ENCODE measurements at places on chromosomes 12 and 14. TPM values are rescaled to one million over a fixed set of nuclear protein-coding genes. Genes with fewer than 3 reads are reported as not detected.

DNA sequence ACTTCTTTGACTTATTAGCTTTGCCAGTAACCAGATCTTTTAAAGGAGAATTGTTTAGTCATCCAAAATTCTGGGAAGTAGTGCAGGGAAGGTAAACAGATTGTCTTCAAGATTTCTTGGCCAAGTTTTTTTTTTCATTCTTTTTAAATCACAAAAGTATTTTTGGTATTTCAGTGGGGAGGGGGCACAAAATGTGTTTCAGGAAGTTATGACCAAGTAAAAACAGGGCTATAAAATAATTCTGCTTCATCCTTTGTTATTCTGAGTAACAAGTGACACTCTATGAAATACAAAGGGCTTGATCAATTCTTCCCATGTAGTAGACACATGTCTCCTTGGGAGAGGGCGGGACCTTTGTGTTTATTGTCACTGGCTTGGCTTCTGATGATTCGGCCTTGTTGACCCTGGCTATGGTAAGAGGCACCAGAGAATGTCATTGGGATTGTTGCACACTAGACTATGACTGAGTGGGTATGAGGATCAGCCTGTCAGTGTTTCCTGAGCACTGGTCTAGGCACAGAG is 55.4 kb downstream of the SUSD6 start:
- no peak for DNase-seq

DNA sequence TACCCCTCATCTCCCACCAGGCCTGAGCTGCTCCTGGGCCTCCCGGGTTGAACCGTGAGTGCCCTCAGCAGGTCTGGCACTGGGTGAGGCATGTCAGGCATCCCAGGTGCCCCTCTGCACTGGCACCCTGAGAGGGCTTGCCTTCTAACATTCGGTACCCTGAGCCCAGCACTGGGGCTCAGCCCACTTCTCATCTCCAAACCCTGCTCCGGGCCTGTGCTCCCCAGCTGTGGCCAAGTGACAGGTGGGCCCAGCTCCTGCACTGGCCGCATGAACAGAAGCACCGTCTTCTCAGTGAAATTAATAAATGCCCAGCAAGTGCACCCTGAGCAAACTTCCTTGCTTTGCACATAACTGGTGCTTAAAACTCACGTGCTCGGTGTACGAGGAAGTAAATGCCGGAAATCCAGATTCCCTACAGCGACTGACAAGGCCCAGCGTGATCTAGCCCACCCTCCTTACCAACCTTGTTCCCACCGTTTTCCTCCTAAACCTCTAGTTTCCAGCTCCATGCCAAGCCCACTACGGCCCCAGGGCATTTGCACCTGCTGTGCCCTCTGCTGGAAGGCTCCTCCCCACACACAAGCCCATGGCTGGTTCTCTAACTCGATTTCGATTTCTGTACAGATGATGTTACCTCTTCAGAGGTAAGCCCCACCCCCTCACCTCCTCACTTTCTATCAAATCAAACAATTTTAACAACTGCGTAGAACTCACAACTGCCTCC is 115.2 kb upstream of the NCOR2 start:
- DNase-seq = no peak

DNA sequence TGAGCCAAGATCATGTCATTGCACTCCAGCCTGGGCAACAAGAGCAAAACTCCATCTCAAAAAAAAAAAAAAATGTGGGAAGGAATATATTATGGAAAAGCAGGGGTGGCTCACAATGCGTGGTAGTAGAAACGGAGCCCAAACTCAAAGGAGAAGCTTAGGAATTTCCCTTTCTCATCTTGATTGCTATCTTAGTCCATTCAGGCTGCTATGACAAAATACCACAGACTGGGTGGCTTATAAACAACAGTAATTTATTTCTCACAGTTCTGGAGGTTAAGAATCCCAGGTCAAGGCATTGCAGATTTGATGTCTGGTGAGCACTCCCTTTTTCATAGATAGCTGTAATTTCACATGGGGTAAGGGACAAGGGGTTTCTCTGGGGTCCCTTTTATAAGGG is 153.8 kb upstream of the KRR1 start:
- DNase-seq = no peak

DNA sequence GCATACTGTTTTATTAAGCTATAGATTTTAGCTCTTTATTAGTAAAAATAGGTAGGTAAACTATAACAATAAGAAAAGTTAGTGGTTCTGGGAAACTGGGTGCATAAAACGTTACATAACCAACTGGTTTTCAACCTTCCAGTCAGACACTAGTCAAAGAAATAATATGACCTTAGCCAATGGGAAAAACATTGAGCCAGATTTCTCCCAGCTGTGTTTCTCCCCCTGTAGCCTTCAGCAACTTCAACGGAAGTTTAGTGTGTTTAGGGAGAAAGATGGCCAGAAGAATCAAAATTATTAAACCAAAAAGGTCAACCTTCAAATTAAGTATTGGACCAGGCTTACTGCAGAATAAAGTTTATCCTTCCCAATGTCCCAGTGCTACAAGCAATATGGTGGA is 283.5 kb upstream of the DIO2 start:
- no peak for DNase-seq

DNA sequence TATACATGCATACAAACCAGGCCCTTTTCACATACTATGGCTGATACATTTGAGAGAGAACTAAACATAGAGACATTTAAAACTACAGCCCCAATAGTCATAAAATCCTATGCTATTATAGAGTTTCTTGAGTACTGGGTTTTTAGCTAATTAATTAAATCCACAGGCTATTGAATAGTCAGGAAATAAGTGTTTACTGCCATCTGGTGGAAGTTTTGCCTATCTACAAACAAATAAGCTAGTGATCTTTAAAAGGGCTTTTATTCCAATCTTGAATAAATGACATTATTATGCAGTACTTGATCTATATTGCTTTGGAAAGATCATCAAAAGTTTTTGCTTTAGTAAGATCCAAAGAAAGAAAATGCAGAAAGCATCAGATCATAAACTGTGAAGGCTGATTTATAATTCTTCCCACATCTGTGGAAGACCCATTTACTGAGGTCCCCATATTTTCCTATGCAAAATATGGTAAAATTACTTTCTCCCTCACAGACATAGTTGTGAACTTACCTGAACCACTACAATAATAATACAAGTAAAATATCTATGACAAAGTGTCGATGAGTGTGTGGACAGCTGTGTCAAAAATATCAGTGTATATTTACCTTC is 131.3 kb downstream of the ITPR2 start:
- no peak for DNase-seq

GRCh38 chr12:22796941-22797630 is 172.1 kb downstream of the ETNK1 start:
- no peak for DNase-seq

Gene PROX2
- total RNA-seq = 0.05 TPM

Gene SYCP3
- 0.50 TPM for total RNA-seq

- no peak for DNase-seq
Measured at GRCh38 chr12:9248435-9248834, 40.2 kb upstream of the PZP start.

GRCh38 chr14:75395862-75396261 is 32.0 kb upstream of the JDP2 start:
- no peak for DNase-seq

Gene LPAR5
- 4.1 TPM for total RNA-seq

Gene COCH
- 1.9 TPM for total RNA-seq

GRCh38 chr14:23929822-23930294 is 23.7 kb upstream of the DHRS4 start:
- DNase-seq = peak; percentile 63

Gene KSR2
- 0.05 TPM for total RNA-seq

GRCh38 chr14:98946940-98947339 is 325.1 kb downstream of the BCL11B start:
- DNase-seq = no peak

DNA sequence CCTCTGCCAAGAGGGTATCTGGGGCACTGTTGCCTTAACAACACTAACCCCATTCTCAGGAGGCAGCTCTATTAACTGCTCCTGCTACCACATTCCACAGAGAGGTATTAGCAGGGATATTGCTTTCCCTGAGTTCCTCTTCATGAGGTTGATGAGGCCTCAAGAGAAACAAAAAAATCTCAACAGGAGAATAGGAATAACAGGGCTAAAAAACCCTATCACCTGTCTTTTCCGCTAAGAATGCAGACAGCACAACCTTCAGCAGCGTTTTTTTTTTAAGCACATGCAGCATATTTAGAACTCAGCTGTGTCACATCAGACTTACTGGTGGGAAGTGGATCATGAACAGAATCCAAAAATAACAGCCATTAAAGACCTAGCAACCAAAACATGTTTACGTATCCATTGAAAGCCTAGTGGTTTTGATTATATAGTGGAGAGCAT is 29.2 kb downstream of the ATF7 start:
- DNase-seq = no peak

Gene TBX3
- total RNA-seq = not detected

GRCh38 chr14:27727251-27727770 is 1039.3 kb upstream of the FOXG1 start:
- DNase-seq = no peak

Gene LRIG3
- total RNA-seq = 0.21 TPM

DNA sequence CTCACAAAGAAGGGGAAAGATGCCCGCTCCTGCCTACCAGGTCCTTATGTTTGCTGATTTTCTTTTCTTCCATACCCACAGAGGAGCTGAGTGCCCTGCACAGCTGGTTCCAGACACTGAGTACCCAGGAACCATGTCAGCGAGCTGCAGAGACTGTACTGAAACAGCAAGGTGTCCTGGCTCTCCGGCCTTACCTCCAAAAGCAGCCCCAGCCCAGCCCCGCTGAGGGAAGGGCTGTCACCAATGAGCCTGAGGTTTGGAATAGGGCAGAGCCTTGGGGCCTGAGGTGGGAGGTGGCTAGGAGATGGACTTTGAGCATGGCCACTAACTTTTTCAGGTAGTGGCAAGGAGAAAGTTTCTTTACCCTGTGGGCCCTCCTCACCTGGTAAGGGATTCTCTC is 2.3 kb downstream of the MARS1 start:
- no peak for DNase-seq

Gene VSX2
- total RNA-seq = not detected

- DNase-seq = no peak
Measured at GRCh38 chr14:29893989-29894388, 33.7 kb downstream of the PRKD1 start.

- no peak for DNase-seq
Measured at GRCh38 chr12:69623970-69624369, 13.3 kb upstream of the LRRC10 start.

Gene TMTC1
- 1.4 TPM for total RNA-seq

DNA sequence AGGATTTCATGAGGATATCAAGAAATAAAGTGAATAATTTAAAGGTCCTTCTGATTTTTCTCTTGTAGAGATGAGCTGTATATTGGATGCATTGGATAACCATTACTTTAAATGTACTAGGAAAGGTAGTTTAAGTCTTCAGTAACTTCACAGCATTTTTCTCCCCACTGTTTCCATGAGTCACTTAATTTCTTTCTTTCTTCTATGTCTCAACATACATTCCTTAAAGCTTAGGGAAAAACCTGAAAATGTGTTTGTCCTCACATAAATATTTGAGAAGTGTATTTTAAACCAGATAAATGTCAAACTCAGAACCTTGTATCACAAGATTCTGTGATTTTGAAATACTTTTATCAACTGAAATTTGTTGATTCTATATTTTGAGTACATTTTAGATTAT is 1970.2 kb upstream of the FLRT2 start:
- no peak for DNase-seq

Gene PIWIL1
- not detected for total RNA-seq

DNA sequence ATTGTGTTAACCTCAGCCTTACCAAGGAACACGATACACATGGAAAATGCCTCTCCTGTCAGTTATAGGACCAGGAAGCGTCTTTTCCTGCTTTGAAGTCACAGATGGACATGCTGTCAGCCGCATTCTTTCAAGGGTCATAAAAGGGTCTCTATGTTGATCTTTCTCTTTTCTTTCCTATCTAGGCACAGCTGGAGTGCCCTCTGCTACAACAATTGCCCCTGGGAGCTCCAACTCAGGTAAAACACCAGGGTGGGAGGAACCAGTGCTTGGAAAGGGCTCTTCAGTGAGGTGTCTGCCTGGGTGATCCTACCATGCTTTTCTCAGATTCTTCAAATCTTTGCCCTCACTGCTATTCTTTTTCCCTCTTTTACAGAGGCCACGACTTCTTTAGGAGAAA is 157.4 kb upstream of the CNTN1 start:
- no peak for DNase-seq

GRCh38 chr14:88983755-88984154 is 159.3 kb downstream of the TTC8 start:
- DNase-seq = no peak

Gene PZP
- total RNA-seq = not detected

- peak; percentile 46 for DNase-seq
Measured at GRCh38 chr12:2052826-2053678, at the start of gene CACNA1C. CACNA1C (plus strand) TSS chr12:2052987; CDS start chr12:2053563, 576 bp downstream.

- DNase-seq = no peak
Measured at GRCh38 chr12:40152783-40153383, 47.0 kb upstream of the SLC2A13 start.

Gene ARHGAP9
- total RNA-seq = 106 TPM

Gene MMP14
- total RNA-seq = 2.6 TPM

- no peak for DNase-seq
Measured at GRCh38 chr14:19801118-19801464, 2.5 kb upstream of the OR4N2 start.

Gene IFNG
- 46.3 TPM for total RNA-seq

Gene HOXC11
- not detected for total RNA-seq

- DNase-seq = no peak
Measured at GRCh38 chr12:113114447-113115178, 20.9 kb downstream of the RASAL1 start.
